GM23338 (cell line): ENCODE measurements at places on chromosomes 4 and X.

GRCh38 chrX:47191806-47192401, 1.7 kb upstream of the UBA1 start:
- DNase-seq = no peak

DNA sequence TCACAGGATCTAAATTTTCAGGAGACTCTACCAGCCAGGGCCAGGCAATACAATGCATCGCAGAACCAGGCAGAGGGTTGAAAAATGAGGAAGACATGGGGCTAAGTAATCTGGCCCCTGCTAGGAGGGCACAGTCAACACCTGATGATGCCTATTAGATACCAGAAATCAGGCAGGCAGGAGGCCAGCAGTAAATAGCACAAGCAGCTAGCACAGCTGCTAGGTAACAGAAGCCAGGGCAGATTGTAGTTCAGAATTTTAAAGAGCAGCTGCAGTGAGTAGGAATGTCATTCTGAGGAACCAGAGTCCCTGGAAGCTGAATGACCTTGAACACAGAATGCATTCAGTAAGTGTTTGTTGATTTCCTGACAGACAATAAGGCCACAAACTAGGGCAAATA, 38.8 kb upstream of the TRPC5OS start:
- DNase-seq = no peak

GRCh38 chrX:18377796-18378195, 23.3 kb upstream of the SCML2 start:
- DNase-seq = peak; percentile 72

DNA sequence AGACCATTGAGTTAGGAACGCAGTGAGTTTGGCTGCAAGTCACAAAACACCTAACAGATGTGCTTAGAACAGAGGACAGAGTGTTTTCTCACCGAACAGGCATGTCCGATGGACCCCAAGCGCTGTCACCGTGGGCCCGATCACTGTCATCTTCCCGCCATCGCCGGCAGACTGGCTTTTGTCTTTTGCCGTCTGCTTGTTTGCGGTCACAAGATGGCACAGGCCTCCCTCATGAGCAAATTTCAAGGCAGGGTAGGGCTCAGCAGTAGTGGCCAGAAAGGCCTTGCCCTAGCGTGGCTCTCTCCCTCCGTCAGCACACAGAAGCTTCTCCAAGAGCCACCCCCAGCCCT, 21.4 kb upstream of the MRFAP1 start:
- DNase-seq = no peak

GRCh38 chr4:26789208-26789607, 71.4 kb upstream of the STIM2 start:
- DNase-seq = no peak

DNA sequence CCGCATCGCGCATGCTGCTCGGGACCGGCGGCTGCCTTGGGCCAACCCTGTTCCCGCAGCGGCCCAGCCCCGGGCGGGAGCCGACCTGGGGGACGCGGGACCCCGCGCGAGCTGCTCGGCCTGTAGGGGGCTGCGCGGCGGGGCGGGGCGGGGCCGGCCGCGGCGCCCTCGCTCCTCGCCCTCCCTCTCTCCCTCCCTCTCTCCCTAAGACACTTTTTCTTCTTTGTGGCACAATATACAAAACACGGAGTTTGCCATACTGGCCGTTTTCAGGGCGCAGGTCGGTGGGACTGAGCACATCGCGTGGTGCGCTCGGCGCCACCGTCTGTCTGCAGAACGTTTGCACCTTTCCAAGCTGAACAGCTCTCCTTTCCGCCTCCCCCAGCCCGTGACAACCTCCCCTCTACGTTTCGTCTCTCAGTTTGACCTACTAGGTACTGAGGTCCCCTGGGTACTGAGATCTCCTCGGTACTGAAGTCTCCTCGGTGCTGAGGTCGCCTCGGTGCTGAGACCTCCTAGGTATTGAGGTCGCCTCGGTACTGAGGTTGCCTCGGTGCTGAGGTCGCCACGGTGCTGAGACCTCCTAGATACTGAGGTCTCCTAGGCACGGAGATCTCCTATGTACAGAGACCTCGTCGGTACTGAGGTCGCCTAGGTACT, 261.1 kb upstream of the PLCXD1 start:
- DNase-seq = peak; percentile 33

GRCh38 chr4:16457944-16458343, 231.7 kb upstream of the TAPT1 start:
- DNase-seq = no peak

DNA sequence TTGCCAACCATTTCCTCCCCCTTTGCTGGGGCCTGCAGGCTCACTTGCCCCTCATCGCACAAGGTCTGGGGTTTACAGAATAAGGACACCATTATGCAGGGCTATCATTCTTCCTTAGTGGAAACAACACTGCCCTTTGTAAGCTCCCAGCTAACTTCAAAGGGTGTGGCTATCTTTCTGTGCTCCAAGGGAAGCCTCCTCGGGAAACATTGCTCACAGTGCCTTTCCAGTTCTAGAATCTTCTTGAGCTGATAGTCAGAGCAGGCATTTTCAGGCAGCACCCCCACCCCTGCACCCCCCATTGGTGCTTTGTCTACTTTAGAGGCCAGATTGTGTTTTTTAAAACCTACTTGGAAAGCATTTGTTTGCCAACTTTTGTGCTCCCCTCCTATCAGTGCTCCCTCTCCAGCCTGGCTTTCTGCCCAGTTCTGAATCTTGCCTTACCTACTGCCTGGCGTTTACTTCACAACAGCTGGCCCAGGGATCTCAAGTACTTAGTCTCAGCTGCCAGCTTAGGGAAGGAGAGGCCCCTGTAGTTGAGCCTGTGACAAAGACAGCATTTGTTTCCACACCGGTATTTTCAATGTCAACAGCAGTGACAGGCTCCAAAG, 53.5 kb downstream of the PLAC1 start:
- no peak for DNase-seq

GRCh38 chr4:116639070-116639577, 446.3 kb downstream of the TRAM1L1 start:
- DNase-seq = no peak

GRCh38 chrX:57651169-57651919, 28.7 kb downstream of the NLRP2B start:
- DNase-seq = peak; percentile 25

- no peak for DNase-seq
Measured at GRCh38 chr4:187711586-187711985, 284.0 kb upstream of the ZFP42 start.

DNA sequence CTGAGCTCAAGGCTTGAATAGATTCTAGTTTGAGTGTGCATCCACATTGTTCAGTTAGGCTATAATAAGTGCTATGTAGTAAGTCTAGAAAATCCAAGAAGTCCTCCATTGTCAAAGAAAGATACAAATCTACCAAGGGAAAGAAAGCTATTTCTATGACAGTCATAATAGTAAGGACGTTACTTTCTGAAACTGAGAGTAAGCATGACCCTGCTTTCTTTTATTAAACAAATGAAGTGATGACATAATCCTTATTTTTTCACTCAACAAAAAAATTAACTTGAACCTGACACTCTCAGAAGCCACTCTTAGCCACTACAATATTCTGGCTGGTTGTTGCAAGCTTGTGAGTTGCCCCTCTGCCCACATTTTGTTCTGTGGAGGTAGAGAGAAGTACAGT, 33.8 kb upstream of the AMELX start:
- no peak for DNase-seq

DNA sequence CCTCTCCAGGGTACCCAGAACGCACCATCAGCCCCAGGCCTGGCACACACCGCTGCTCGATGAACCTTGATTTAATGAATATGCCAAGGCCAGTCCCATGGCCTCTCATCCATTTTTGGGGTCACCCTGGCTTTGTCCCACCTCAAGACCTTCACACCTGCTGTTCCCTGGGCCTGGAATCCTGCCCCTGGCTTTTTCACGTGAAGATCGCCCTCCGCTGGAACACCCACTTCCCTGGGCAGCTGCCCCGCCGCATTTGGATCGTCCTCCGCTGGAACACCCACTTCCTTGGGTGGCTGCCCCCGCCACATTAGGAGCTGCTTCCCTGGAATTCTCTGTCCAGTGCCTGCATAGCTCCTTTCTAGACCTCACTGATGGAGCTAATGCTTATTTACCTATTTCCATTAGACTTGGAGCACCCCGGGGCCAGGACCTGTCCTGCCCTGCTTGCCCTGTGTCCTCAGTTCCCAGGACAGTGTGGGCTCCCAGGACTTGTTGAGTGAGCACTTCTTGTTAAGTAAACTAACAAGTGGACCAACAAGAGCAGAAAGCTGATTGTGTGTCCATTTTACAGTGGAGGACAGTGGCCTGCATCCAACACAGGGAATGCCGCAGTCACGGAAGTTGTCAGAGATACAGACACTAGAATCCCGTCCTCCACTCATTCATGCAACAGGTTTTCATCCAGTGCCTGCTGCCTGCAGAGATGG, 12.5 kb downstream of the BLOC1S4 start:
- DNase-seq = no peak

DNA sequence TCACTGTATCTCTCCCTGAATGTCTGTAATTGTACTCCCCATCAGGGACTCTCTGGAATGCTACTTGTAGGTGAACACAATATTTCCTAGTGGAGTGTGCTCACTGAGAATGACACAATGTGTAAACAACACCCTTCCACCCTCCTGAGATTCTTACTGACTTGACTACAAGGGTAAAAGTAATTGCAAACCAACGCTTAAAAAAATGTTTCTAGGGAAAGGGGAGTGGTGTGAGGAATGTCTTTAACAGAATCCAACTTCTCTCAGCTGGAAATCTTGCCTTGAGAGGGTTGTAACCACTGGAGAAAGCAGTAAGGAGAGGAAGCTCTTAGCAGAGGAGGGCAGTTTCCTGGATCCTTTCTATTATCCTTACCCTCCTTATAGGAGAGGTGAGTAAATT, 5.1 kb upstream of the RAPGEF2 start:
- peak; percentile 59 for DNase-seq

GRCh38 chr4:139556724-139557555, 921 bp upstream of the SETD7 start:
- peak; percentile 69 for DNase-seq

- DNase-seq = peak; percentile 38
Measured at GRCh38 chr4:48727666-48728459, 52.2 kb downstream of the FRYL start.

GRCh38 chr4:14269824-14270223, 642.3 kb upstream of the BOD1L1 start:
- no peak for DNase-seq

- no peak for DNase-seq
Measured at GRCh38 chr4:1500966-1501753, 94.9 kb upstream of the NKX1-1 start.

GRCh38 chr4:17636696-17637622, 22.5 kb downstream of the MED28 start:
- peak; percentile 93 for DNase-seq

DNA sequence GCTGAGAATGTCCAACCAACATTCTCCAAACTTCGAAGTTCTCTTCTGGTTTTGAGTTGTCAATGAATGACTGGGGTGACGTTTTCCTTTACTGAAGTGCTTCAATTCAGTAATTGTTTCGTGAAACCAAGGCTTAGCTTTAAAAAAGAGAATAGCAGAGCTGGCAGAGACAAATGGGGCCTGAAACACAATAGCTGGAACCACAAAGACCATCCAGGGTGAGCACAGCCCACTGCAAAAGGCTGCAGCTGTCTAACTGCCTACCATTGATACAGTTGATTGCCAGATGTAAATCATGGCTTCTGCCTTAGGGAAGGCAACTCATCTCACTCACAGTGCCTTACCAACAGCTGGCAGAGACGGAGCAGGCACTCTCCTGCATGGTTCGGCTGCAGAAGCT, 78.7 kb upstream of the ZNF518B start:
- no peak for DNase-seq

GRCh38 chrX:143121477-143121876, 95.7 kb downstream of the SPANXN4 start:
- DNase-seq = no peak

GRCh38 chrX:103187953-103188475, 26.9 kb upstream of the BEX4 start:
- DNase-seq = no peak

- DNase-seq = no peak
Measured at GRCh38 chrX:41912923-41913322, 10.4 kb downstream of the CASK start.

GRCh38 chr4:113756005-113756410, 5.5 kb downstream of the CAMK2D start:
- DNase-seq = peak; percentile 11

GRCh38 chr4:54661686-54662085, 3.9 kb downstream of the KIT start:
- no peak for DNase-seq

GRCh38 chr4:33696586-33696985, 2547.7 kb downstream of the ARAP2 start:
- DNase-seq = no peak
